T-helper 17 cell (primary cell): ENCODE measurements at places on chromosomes 2 and 18.

DNA sequence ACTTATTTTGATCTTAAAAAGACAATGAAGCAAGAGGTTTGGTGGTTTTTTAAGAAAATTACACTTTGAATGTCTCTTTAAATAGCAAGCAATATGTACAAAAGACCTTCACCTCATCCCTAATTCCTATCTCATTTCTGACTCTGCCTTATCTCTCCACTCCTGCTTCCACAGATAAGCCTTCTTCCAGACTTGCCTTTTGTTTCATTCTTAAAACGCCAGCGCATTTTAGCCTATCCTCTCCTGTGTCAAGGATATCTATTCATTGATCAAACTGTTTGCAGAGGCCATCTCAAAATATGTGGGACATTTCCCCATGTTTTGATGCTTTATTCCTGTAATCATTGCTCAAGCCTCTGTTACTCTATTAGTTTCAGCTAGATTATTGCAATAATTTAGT is 562.5 kb downstream of the PARD3B start:
- DNase-seq, result no peak

- no peak for DNase-seq
These were observed 961.3 kb upstream of the CELF4 start for GRCh38 chr18:38526922-38527321.

DNA sequence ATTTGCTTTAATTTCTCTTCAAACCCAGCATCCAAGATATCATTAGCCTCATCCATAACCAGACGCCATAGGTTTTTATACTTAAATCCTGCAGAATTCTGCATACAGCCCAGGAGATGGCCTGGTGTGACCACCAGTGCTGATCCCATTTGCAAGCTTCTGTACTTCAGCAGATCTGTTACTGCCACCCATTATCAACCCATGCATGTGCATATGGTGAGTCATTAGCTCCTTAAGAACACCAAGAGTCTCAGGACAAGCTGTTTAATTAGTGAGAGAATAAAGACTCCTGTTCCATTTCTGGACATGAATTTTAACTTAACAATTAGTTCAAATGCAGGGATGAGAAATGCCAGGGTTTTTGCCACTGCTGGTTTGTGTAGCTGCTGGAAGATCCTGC is 110.7 kb upstream of the TANK start:
- no peak for DNase-seq

DNA sequence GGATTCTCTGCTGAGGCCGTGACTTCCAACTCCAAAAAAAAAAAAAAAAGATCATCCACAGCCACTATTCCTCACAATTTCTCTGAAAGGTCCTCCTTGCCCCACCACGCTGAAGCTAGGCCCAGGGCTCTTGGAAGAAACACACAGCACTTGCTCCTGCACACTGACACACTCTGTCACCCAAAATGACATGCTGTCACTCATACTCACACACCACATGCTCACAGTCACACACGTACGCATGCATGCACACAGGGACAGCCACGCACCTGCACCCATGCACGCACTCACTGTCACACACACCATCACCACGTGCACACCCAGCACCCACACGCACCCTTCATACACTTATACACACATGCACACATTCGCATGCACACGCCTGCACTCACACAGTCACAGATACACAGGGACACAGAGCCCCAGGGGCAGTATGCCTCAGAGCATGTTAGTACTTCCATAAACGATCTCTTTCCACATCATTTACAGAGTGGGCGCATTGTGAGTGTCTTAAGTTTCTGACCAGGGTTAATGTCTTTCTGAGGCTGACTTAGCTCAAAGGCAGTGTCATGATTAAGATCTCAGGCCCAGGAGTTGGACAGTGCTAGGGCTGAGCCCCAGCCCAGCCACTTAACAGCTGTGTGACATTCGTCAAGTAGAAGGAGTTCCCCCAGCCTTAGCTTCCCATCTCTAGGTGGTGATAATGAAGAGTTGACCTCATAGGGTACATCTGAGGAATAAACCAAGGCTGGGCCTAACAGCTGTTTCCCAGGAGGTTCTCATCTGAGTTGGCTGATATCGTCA is 93.4 kb downstream of the GLI2 start:
- no peak for DNase-seq
